ENCODE measurements at places on chromosomes 4 and X.

DNA sequence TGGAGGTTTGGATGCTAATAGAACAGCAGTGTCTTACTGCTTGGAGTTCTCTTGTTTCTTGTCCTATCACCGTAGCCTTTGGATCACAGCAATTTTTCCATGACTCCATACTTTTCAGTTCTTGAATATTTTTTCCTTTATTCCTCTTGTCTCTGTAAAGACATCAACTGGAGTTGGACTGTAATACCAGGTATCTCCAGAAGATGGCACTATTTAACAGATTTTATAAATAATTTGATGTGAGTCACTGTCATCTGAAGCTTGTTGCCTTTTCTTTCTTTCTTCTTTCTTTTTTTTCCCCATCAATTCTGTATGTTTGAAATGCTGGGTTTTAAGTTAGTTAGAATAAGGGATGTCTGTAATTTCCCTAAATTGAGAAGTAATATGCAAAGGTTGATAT is 24.1 kb downstream of the HPRT1 start:
- no peak for DNase-seq

DNA sequence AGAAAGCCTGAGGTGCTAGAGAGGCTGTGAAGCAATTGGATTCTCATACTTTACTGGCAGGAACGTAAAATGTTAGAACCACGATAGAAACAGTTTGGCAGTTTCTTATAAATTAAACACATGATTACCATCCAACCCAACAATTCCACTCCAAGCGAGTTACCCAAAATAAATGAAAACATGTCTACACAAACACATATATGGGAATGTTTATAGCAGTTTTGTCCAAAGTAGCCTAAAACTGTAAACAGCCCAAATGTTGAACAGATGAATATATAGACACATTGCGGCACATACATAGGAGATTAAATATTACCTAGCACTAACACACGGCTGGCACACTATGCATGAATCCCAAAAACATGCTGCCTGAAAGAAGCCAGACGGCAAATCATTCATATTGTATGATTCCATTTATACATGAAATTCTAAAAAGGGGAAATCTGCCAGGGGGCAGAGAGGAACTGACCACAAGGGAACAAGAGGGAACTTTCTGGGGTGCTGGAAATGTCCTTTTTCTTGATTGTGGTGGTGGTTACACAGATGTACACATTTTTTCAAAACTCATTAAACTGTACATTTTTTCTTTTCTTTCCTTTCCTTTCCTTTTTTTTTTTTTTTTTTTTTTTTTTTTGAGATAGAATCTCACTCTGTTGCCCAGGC is 50.4 kb upstream of the SLC25A4 start:
- no peak for DNase-seq

GRCh38 chr4:38154681-38155588 is 194.7 kb downstream of the PTTG2 start:
- DNase-seq = no peak

- DNase-seq = no peak
These were observed 94.6 kb upstream of the RPS6KA3 start for GRCh38 chrX:20361081-20361889.

DNA sequence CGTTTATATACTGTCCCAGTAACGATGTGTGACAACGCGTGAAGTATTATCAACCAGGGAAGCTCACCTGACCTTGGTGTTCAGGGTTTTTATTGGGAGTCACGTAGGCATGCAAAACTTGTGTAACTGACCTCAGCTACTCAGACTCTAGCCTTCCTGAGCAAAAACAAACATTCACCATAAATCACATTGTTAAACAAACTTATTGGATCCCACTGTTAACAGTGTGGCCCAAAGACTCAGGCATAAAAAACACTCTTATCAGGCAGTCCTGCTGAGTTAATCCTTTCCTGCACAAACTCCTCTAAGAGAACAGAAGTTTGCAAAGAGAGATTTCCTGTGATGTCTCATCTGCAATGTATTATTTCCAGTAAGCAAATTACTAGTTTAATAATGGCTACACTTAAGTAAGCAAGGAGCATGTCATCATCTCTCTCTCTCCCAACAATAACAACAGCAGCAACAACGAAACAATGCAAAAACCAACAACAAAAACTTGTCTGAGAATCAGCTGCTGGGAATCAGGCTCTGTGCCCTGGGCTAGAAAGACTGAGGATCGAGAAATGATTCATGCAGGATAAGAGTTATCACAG is 12.0 kb downstream of the GAGE1 start:
- DNase-seq = no peak

DNA sequence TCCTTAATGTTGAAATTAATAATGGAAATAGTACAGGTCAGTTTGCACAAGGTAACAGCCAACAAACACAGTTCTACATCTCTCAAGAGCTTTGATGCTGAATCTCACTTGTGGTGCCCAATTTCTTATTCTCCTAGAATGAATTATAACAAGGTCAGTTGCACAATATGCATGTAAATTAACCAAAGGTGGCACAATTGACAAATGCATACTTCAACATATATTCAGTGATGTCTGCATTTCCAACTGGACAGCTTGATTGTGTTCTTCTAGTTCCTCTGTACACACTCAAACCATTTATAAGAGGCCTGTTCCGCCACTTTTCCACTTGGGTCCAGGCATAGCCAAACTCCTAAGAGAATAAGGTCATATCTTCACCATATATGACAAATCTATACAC is 210.3 kb upstream of the EPHA5 start:
- DNase-seq = no peak

All from activated CD8-positive, alpha-beta memory T cell treated with anti-CD3 and anti-CD28 coated beads, Interleukin-2, amount 50 U/mL, for 4 hours (primary cell).